Fibroblast of skin of left quadriceps (primary cell): ENCODE measurements at places on chromosomes 2 and 18.

- no peak for DNase-seq
Observed at GRCh38 chr18:71105078-71105819, 816.4 kb downstream of the SOCS6 start.

DNA sequence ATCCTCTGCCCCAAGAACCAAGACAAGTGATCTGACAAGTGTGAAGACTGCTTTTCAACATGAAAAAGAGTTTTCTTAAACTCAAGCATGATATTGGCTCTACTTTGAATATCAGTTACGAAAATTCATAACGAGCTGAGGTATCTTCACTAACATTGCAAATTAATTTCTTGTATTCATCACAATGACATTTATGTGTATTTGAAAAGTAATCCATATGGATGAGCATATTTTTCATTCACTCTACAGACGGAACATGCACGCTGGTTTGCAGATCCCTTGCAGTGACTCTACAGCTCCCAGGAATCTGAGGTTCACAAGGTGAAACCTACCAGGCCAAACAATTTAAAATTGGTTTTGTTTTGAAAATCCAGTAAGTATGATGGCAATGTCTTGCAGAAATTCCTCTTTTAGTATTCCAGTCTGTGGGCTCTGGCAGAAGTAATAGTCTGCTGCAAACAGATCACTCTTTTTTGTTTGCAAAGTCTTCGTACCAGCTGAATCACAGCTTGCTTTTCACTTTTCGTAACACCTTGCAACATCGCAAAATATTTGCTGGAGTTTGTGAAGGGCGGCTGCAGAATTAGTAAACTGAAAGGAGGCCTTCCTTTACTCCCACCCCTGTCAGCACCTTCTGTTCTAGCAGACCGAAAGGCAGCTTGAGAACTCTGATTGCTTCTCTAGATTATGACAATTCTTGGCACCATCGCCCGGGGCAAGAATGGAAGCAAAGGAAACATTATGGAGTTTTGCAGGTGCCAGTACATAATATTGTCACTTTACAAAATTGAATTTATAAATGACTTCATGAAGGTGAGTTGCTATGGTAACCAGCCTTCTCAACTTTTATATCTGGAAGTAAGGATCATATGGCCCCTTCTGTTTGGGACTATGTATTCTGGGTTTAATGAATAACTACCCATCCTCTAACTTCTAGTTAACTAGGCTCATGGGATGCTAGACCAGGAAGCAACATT, 168.7 kb downstream of the TMEM247 start:
- DNase-seq = no peak

- DNase-seq = peak; percentile 43
Observed at GRCh38 chr18:39561126-39561525, 1995.5 kb upstream of the CELF4 start.

DNA sequence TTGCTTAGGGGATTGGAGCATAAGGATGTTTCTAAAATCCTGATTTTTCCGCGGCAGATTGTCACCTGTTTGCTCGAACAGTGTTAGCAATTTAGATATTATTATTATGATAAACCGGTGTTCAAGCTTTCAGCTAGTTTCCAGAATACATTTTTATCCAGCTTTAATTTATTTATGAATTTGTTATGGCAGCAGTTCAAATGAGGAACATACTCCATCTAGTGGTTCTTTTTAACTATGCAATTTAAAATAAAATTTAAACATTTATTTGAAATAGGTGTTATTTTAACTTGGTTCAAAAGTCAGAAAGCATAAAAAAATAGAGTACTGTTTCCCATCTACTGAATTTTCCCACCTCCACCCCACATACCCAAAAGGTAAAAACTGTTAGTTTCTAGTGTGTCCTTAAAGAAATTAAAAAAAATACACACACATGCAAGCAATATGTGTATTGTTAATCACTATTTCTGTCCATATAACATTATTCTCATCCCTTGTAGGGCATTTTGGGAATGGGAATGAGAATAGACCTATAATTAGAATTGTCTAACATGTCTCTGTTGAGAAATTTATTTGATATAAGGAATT, 23.2 kb downstream of the ACOXL start:
- DNase-seq = no peak

DNA sequence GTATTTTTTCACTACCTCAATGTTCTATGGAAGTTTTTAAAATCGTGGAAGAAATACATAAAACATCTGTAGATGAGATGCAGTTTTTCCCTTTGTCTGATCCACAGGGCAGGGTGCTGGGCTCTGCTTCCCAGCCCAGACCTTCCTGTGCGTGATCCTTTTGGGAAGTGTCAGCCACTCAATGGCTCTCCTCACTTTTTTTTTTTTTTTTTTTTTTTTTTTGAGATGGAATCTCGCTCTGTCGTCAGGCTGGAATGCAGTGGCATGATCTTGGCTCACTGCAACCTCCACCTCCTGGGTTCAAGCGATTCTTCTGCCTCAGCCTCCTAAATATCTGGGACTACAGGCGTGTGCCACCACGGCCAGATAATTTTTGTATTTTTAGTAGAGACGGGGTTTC, 32.8 kb downstream of the SOWAHC start:
- DNase-seq = no peak

GRCh38 chr2:127220768-127221527, 849 bp upstream of the CYP27C1 start:
- no peak for DNase-seq

DNA sequence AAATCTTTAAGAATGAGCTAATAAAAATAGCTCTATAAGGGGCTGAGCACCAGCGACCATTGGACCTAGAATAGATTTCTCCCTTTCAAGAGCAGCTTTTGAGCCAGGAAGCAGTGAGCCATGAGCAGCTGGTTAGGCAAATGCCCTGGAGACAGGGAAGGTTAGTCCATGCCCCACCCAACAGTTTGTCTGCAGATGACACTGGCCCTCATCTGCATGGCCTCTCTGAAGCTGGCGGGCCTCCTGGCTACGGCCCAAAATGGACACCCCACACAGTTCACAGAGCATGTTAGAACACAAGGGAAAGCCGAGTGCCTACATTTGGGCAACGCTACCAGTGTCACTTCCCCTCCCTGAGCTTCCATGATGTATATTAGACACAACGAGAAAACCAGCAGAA, 201.1 kb downstream of the MGAT5 start:
- no peak for DNase-seq

DNA sequence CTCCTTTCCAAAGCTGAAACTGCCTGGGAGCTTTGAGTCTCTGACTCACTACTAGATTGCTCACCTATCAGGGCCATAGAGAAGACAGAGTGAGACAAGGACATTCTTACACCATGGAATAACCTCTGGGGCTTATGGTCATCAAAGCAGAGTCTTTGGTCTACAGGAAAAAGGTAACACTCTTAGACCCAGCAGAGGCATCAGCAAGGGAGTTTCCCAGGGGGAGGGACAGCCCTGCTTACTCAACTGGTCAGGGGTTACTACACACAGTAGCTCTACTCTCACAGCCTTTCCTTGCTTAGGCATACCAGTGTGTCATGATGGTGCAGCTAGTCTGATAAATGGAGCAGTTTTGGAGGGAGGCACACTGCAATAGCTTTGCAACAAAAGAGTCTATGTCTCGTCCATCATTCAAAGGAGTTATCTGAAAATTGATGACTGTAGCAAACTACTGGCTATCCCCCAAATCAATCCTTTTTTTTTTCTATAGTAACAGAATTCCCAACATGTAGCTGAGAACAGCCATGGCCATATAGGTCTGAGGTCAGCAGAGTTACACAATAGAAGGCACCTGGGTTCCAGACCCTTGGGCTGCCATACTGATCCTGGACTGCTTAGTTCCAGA, 22.4 kb upstream of the CD28 start:
- no peak for DNase-seq

- no peak for DNase-seq
Observed at GRCh38 chr2:216949700-216950413, 90.0 kb upstream of the TNP1 start.

GRCh38 chr2:217820904-217821303, 181.9 kb downstream of the TNS1 start:
- no peak for DNase-seq

GRCh38 chr18:5914951-5915350, 19.6 kb upstream of the TMEM200C start:
- DNase-seq = no peak

GRCh38 chr18:78637442-78638402, 341.9 kb upstream of the SALL3 start:
- DNase-seq = no peak

GRCh38 chr18:51185075-51185474, 12.4 kb downstream of the MEX3C start:
- no peak for DNase-seq

- no peak for DNase-seq
Observed at GRCh38 chr18:36532394-36532793, 234.9 kb downstream of the FHOD3 start.

- DNase-seq = no peak
Observed at GRCh38 chr2:74917702-74918619, 40.5 kb upstream of the POLE4 start.

GRCh38 chr2:175363699-175364098, 182.2 kb upstream of the ATP5MC3 start:
- no peak for DNase-seq

DNA sequence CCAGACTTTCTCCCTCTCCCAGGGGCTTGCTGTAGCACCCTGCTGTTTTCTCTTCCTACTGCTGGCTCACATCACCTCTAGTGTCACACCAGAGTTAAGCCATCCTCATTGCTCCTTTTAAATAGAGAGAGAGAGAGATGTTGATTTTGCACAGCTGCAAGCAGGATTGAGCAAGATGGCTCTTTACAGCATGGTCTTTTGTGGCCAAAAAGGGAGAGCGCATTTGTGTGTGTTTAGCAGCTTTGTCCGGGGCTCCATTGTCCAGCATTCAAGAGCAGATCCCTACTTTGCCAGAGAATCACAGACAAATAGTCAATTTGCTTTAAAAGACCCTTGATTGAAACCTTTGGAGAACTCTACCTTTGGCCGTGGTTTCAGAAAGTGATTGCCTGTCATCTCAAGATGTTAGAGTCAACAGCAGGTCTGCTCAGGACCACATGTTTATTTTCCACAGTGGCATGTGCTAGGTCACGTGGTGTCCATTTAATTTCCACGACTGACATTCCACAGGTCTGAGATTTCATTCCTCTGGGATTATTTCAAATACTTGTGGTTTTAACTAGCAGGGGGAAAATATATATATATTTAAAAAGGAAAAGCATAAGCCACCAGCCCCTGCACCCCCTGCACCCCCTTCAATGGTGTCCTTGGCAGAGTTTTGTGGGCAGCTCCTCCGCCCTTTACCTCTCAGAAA, 359.9 kb upstream of the SLC14A2 start:
- DNase-seq = peak; percentile 94

DNA sequence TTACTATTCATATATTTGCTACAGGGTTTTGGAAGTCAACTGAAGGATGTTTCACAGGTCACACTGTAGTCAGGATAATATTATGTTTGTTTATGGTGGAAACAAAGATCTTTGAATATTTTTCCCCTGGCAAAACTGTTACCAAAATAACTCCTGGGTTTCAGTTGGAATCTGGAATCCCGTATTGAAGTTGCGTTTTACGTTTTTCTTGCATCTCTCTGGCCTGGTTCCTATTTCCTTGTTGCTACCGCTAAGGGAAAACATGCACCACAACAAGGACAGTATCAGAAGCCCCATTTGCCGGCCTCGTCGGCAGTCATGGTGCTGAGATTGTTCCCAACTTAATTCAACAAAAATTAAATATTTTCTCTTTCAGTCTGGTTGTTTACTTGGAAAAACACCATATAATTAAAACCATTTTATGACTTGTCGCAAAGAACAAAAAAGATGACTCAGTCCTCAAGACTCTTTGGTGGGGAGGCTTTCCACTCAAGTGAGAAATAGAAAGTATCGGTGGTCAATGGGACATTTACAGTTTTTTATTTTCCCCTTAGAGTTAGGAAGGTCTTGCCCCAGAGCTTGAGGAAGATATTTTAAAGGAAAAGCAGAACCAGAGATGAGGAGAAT, 42.3 kb downstream of the EN1 start:
- peak; percentile 16 for DNase-seq

DNA sequence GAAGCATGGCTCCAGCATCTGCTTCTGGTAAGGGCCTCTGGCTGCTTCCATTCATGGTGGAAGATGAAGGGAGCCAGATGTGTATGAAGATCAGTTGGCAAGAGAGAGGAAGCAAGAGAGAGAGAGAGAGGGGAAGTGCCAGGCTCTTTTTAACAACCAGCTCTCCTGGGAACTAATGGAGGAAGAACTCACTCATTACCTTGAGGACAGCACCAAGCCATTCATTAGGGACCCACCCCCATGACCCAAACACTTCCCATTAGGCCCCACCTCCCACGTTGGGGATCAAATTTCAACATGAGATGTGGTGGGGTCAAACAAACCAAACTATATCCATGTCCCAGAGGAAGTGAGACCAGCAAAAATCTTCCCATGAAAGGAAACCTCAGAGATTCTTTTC, 124.8 kb upstream of the SIX2 start:
- DNase-seq = no peak
